ENCODE measurements at places on chromosomes 6 and 20.

DNA sequence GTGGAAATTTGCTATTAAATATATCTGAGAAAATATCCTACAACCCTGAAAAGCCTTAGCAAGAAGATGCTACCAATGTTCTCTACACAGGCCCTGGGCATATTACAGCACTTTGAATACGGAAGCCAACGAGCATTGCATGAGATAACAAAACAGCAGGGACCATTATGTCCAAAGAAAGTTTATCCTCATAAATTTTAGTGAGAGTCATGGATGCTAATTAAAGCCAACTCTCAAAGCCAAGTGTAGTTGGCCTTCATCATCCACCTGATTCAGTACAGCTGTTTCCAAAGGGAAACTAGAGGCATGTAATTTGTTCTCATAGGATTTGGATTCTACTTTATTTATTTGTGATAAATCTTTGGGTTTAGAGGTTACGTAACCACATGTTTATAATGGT, 564.8 kb downstream of the RFPL4B start:
- DNase-seq = no peak

DNA sequence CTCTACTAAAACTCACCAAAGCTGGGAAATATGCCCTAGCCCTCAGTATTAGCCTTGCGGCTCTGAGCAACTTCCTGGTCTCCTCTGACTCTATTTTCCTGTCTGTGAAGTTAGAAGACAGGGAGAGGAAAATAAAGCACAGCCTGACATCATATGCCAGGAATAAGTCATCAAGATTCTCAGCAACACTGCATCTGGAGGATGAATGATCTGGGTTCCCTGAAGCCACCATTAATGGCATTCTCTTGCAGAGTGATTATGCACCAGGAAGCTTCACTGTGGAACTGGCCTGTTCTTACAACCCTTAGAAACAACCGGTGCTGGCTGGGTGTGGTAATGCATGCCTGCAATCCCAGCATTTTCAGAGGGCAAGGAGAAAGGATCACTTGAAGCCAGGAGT, 12.4 kb downstream of the ADGRF5 start:
- DNase-seq = no peak

DNA sequence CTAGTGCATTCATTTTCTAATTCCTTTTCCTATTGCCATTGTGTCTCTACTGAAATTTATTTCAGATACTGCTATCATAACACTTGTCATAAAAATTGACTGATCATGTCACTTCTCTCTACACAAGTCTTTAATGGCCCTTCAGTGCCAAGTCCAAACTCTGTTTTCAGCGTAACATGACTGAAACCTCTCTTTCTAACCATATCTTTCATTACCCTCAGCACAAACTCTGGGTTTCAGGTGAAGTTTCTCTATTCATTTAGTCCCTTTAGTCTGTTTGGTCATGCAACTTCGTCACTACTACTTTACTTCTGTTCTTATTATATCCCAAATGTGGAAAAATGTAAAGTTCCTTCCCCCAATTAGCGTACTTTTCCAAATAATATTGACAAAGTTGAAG, 234.9 kb downstream of the OGFRL1 start:
- no peak for DNase-seq

GRCh38 chr6:137224799-137225198, 5.6 kb upstream of the IFNGR1 start:
- no peak for DNase-seq

- no peak for DNase-seq
These were observed 473.7 kb downstream of the QKI start for GRCh38 chr6:163888030-163888819.

GRCh38 chr20:19019734-19020364, 192.6 kb upstream of the SLC24A3 start:
- no peak for DNase-seq

- no peak for DNase-seq
These were observed 519.6 kb downstream of the DOK5 start for GRCh38 chr20:54995011-54995410.

DNA sequence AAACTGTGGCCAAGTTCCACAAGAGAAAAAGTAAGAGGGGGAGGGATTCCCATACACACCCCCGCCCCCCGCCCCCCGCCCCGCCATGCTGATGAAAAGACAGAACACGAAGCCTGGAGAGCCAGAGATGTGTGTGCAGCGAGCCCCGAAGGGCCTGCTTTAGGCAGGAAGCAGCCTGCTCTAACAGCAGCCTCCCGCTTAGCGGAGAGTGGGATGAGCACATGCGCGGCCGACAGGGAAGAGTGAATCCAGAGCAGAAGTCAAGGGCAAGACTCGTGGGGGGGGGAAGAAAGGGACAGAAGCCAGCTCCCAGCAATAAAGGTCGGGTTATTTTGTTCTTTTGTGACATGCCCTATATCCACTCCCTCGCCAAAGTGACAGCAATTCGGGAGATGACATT, 67.2 kb upstream of the PTGIS start:
- no peak for DNase-seq

Measured in activated T-cell treated with anti-CD3 and anti-CD28 coated beads, Interleukin-2, amount 50 U/mL, for 24 hours (primary cell).